ENCODE measurements at places on chromosomes 12 and 14.
A peak's percentile ranks its signal among the peaks of the same experiment; 100 is the strongest.

- DNase-seq: no peak
Measured at GRCh38 chr12:92769124-92769901, 66.5 kb downstream of the PLEKHG7 start.

DNA sequence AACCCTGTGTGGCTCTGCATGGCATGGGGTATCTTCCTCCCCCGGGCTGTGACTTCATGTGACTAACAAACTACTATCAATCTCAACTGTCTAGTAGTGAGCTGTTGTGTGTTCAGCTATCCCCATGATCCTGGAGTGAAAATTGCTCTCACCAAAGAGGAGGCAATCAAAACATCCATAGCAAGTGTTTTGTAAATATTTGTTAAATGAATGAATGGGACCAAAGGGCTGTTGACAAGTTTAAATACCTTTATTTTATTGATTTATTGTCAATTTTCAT is 138.1 kb upstream of the CPM start:
- no peak for DNase-seq

DNA sequence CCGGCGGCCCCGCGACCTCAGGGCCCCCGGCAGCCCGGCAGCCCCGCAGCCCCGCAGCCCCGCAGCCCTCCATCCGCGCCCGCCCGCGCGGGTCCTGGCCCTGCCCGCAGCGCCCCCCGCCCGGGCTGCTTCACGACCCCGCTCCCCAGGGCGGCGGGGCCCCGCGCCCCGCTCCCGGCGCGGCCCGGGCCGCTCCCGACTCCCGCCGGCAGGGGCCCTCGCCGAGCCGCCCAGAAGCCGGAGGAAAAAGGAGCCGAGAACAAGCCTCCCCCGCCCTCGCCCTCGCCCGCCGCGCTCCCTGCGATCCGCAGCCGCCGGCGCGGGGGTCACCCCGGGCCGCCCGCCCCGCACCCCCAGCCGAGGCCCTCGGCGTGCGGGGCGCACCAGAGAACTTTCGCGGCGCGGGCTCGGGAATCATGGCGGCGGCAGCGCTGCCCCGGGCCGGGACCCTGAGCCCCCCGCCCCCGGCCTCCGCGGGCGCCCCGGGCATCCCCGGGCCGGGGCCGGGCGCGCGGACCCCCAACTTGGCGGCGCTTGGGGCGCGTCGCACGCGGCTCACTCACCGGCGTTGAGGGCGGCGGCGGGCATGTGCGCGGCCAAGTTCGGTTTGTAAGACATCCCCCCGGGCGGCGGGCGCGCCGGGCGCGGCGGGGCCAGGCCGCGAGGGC is 521 bp downstream of the CDK2AP1 start:
- peak; percentile 57 for DNase-seq

GRCh38 chr12:3251691-3252090 is 174.5 kb downstream of the TSPAN9 start:
- DNase-seq: no peak

DNA sequence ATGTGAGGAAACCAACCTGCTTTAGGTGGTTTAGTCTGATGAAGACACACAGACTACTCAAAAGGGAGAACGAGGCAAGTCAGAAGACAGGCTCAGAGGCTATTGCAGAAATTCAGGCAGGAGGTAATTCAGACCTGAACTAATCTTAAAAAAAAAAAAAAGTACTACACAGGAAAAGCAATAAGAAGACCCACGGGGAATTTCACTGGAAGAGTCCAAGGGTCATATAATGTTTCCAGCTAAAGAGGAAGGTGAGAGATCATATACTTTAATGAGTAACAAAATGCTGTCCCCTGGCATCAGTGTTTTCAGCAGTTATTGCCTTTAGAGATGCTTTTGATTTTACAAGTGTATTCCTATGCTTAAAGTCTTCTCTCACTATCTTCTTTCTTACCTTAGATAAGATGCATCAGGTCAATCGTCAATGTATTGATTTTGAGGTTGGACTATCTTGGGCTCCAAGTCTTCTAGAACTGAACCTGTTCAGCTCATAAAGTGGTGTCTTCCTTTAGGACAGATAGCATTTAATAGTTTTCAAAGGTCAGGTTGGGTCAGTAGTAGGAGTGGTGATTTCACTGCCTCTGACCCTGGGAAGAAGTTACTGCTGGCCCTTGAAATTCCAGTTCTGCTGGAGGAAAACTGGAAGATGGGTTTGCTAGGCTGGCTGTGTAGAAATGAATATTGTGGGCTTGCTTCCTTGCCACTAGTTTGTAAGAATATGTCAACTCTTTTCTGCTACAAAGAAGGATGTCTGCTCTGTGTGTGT is 60.0 kb downstream of the FAR2 start:
- DNase-seq: no peak

- DNase-seq: no peak
Measured at GRCh38 chr14:89418452-89418851, 1.4 kb upstream of the FOXN3 start.
